ENCODE measurements at places on chromosomes 13 and 19.
A peak's percentile ranks its signal among the peaks of the same experiment; 100 is the strongest.

GRCh38 chr13:24250376-24251057, 58.9 kb upstream of the C1QTNF9 start:
- no peak for DNase-seq

DNA sequence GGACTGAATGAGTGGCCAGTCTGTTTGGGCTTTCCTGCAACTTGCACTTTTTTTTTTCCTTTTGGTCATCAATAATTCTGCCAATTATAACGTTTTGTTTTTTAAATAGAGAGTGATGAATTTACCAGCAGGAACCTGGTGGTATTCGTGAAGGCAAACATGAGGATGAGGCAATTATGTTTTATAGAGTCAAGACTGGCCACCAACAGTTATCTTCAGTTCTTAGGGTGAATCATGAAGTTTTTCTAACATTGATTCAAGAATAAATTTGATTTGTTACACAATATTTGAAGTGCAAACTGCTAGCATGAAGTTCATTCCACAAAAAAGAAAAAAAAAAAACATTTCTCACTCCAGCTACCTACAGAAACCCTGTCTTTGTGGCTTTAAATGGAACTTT, 244.5 kb downstream of the SPRY2 start:
- no peak for DNase-seq

DNA sequence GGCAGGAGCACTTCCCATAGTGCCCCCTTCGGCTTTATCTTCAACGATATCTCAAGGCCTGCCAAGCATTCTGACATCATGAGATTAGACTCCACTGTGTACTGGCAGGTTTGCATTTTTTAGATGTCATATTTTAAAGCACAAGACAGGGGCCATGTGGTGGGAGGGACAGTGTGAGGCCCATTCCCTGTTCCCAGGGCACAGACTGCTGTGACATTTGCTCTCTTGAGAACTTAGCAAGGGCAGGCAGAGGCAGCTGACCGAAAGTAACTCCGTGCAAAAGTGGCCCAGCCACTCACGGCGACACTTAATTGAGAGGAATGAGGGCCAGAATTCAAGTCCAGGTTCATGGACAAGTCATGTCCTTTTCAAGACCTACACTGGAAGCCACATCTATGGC, 201.8 kb downstream of the COL4A1 start:
- no peak for DNase-seq

GRCh38 chr19:38888876-38889275, 10.5 kb downstream of the SIRT2 start:
- DNase-seq, result no peak

DNA sequence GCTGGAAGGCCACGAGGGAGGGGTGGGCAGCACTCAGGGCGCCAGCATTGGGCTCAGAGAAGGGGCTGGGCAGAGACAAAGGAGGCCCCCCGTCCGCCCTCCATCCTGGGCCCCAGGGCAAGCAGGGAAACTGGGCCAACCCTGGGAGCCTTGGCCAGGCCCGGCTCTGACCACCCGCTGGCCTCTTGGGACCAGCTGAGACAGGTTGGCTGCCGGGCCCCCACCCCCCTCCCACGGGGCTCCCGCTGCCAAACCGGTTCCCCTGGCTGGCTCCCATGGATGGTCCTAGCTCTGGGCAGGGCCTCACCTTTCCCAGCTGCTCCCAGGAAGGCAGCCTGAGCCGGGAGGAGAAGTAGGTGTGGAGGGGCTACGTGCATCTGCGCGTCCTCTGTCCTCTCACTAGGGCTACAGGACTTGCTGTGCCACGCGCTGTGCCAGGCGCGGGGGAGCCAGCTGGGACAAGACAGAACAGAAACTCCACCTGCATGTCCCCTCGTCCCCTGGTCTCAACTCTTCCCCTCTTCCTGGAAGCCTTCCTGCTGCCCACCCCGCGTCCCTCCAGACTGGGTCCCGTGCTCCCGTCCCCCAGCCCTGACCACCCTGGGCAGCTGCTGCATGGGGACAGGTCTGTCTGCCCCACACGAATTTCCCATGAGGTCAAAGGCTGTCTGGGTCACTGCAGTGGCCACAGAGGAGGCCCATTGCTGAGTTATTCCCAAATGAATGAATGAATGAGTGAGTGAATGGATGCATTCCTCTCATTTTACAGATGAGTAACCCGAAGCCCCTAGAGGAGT, 29.1 kb upstream of the NCCRP1 start:
- no peak for DNase-seq

GRCh38 chr13:110162866-110163658, 143.9 kb downstream of the COL4A1 start:
- no peak for DNase-seq

DNA sequence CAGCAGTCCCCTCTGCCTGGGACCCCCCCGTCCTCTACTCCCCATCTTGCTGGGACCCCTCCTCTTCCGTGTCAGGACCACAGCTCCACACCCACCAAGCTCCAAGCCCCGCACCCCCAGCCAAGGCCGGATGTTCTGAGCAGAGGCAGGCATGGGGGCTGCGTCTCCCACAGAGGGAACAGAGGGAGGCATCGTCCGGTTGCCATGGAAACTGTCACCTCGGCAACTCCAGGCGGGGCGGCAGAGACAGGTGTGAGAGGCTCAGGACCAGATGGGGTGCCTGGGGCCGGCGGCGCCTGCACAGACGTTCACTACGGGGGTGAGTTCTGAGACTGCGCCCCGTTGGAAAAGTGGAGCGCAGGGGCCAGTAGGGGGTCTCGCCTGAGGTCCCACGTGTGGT, 5.4 kb downstream of the RNU6-9 start:
- DNase-seq, result no peak

GRCh38 chr13:88651531-88651930, 980.4 kb downstream of the SLITRK5 start:
- no peak for DNase-seq

DNA sequence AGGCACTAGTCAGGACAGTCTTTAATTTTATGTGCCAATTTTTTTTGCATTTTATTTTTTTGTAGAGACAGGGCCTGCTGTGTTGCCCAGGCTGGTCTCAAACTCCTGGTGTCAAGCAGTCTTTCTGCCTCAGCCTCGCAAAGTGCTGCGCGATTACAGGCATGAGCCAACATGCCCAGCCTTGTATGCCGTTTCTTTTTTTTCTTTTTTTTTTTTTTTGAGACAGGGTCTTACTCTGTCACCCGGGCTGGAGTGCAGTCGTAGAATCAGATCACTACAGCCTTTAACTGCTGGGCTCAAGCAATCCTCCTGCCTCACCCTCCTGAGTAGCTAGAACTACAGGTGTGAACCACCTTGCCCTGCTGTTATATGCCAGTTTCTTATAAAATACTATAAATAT, 26.4 kb downstream of the BORA start:
- no peak for DNase-seq

GRCh38 chr19:3975637-3976087, 4.8 kb upstream of the DAPK3 start:
- no peak for DNase-seq

DNA sequence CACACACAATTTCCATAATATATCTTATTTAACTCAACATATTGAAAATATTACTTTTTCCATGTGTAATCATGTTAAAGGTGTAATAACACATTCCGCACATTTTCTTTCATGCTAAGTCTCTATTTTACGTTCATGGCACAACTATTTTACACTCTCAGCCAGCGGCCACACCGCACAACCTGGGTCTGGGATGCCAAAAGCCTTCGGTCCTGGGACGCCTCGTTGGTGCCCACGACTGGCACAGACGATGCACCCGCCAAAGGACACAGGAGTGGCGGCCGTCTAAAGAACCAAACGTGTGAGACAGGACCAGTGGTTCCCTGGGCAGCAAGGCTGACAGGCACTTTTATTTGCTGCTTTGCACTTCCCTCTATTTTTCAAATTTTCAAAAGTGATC, 10.0 kb upstream of the PROZ start:
- DNase-seq, result no peak

GRCh38 chr19:30719999-30720345, 347.8 kb downstream of the ZNF536 start:
- DNase-seq, result no peak

GRCh38 chr19:9406798-9407352, 28.5 kb downstream of the ZNF266 start:
- DNase-seq, result peak; percentile 68

GRCh38 chr19:4970558-4971423, 1.9 kb downstream of the KDM4B start:
- no peak for DNase-seq

DNA sequence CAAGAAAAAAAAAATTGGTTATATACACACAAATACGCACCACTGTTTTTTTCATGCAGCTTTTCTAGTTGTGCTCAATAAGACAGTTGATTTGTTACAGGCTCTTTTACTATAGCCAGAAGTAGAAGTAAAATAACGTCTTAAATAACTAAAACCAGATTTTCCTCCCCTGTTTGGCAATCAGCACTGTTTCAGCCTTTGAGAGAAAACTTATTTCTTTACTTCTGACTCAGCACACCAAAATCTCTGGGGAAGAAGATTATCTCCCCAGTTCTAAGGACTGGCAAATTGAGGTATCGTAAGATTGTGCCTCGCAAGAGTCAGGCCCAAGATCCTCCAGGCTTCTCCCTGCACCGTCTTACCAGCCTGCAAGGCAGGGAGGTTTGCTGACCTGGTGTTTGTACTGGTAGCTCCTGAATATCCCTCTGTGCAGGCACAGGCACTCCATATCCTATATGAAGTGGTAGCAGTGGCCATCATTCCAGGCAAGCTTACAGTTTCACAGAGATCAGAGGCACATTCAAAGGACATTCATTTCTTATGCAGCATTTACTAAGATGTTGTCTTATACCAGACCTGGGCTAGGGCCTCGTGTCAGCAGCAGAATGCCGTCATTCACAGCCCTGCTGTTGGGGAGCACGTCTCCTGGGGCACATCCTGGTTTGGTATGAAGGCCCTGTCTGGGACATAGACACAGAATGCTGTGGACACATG, 268.2 kb downstream of the ZNF536 start:
- peak; percentile 62 for DNase-seq

DNA sequence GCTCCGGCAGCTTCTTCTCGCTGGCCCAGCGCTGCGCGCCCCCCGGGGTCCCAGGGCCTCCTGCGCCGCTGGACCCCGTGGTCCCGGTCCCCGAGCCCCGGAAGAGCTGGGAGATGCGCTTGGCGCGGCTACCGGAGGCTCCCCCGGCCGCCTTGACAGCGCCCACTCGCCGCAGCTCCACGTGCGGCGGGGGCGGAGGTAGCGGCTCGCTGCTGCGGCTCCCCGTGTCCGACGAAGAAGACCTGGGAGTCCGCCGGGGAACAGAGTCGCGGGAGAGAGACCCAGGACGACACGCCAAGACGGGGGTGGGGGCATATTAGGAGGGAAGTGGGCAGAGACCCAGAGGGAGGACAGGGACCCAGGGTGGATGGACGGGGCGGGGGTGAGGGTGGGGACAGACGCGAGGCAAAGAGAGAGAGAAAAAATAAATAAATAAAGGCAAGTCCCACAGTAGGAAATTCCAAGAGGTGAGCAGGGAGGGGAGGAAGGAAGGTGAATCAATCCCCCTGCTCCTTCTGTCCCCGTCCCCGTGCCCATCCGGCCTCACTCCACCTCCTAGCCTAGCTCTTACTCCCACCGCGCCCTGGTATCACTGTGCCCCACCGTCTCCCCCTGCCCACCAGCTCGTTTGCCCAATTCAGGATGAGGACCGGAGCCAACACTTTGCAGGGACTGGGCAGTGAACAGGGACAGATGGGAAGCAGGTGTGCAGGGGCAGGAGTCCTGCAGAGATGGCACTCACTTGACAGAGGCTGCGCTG, 826 bp downstream of the RASIP1 start:
- no peak for DNase-seq

- DNase-seq, result peak; percentile 5
Observed at GRCh38 chr13:69857183-69857821, 250.3 kb upstream of the ATXN8OS start.

DNA sequence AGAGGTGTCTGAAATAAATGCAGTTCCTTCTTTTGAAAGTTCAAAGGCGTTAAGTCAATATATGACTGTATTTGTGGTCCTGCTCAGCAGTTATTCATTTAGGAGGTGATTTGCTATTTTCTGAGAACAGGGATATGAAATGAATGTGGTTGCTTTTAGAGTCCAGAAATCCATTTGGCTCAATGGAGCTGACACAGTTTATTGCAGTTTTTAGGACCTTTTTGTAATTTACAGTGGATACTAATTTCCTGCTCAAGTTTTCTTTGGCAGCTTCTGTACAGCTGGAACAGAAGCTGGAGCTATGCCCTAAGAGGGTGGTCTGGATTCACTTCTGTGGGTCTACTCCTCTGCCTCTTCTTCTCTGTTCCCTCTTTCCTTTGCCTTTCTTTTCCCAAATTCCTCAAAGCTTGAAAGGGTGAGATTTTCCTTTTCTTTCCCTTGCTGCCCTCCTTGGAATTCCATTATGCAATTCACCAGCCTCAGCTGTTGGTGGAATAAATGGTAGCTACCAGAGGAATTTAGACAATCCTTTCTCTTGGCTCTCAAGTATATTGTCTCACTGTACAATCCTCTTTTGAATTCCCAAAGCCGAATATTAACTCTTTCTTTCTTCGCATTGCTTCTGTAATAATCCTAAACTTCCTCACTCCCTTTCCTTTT, 39.9 kb downstream of the ITGBL1 start:
- no peak for DNase-seq

DNA sequence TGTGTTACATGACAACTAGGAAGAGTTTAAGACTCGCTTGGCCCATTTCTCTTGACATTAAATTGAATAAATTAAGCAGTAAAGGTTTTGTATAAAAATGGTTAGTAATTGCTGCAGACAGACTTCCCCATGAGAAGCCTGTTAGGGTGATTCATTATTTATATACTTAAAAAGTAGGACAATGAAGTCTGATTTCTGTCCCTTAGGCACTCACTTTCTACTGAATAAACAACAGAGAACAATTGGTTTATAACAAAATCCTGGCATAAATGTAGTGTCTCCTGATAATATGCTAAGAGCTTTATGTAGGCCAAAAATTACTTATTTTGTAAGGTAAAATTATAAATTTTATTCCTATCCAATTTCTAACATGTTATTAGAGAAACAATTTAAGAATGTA, 2138.5 kb upstream of the PCDH20 start:
- DNase-seq, result no peak

DNA sequence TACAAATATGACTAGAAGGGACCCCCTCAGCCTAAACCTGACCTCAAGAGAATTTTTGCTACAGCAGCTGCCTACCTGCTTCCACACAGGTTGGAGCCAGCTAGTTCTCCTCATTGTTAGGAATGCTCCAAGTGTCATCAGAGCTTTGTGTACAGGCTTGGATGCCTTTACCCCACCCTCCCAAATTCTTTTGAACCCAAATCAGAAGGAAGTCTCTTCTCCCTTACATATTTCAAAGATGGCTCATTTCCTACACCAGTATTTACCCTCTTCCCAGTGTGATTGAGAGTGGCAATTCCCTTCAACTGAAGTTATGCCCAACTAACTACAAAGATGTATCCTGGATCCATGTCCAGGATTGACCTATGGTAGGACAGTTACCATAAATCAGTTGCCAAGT, 323.2 kb downstream of the OXGR1 start:
- DNase-seq, result no peak
